ENCODE measurements at places on chromosomes 11 and 22.

- no peak for DNase-seq
Measured at GRCh38 chr11:35682230-35683173, 19.9 kb downstream of the TRIM44 start.

DNA sequence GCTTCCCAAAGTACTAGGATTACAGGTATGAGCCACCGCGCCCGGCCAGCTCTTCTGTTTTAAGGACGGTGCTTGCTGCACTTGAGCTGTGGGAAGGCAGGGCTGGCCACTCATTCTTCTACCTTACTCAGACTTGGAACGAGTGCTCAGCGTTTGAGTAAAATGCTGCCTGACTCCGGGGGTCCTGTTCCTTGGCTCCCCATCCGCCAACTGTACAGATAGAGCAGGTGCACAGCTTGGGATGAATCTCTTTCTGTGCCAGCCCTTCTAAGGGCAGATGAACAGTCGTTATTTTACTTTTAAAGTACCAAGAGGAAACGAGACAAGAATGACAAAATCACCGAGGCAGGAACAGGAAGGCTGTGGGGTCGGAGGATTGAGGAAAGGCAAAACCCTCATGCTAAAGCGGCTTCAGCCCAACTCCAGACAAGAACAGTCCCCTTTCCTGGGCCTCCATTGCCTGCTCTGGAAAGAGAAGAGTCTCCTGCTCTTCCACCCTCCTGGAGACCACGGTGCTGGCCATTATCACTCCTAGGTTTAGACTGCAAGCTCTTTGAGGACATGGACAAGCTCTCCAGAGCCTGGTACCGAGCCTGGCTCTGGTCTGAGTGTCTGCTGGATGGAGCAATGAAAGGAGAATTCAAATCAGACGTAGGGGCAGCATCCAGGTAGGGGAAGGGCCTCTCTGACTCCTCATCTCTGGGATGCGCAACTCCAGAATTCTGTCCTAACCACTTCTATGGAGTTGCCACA is 1.1 kb upstream of the SUN2 start:
- DNase-seq, result no peak

DNA sequence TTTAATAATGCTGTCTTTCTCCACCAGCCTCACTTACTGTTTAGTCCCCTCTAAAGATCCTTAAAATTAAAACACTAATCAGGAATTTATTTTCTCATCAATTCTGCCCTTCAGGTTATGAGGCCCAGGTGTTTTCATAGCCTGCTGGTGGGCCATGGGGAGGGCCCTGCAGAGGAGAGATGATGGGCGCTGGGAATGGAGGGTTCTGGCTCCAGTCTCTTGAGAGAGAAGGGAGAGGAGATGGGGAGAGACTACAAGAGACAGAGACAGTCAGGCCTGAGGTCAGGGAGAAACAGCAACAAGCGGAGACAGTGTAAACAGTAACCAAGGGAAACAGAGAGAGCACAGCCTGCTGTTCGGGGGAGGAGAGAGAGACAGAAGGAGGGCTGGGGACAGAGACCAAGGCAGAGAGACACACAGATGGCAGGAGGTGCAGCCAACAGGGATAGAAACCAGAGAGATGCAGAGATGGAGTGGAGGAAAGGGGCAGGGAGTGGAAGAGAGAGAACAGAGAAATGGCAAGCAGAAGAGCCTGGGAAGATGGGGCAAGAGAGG is 187.3 kb upstream of the SYT13 start:
- no peak for DNase-seq

DNA sequence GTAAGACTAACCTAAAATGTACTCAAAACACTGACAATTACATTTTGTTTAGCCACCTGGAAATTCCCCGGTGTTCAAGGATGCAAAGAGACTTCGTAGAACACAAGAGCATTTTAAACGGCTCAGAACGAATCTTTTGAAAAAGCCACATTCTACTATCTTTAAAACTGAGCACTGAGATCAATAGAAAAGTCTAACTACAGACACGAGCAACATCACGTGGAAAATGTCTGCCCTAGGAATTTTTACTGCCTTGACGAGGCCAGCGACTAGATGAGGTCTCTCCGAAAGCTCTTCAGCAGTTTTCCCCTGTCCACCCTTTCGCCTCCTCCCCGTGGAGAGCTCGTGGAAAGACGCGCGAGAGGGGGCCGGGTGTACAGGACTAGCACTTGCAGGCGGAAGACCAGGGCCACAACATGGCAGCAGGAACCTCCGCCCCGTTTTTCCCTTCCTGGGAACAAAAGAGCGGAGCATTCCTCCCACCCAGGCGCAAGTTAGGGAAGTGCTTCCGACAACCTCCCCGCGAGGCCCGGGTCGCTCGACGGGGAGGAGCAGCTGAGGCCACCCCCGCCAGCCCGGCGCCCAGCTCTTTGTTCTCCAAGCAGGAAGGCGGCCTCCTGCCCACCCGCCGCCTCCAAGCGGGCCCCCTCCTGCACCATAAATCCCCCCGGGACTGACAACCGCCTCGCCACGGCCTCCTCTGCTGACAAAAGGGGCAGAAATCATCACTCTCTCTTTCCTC is 1.1 kb downstream of the EIF4G2 start:
- peak; percentile 72 for DNase-seq

DNA sequence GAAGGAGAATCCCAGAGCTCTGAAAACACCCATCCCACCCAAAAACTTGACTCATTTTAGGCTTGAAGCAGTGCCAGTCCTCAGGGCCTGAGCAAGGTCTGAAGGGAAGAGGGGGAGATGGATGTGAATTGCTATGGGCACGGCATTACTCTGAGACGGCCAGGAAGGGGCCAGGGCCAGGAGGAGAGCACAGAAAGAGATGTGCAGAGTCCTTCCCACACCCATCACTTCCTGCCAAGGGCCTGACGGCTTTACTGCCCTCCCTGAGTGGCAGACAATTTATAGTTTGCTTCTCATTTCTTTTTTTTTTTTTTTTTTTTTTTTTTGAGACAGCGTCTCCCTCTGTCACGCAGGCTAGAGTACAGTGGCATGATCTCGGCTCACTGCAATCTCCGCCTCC is 22.5 kb downstream of the TAB1 start:
- DNase-seq, result no peak

DNA sequence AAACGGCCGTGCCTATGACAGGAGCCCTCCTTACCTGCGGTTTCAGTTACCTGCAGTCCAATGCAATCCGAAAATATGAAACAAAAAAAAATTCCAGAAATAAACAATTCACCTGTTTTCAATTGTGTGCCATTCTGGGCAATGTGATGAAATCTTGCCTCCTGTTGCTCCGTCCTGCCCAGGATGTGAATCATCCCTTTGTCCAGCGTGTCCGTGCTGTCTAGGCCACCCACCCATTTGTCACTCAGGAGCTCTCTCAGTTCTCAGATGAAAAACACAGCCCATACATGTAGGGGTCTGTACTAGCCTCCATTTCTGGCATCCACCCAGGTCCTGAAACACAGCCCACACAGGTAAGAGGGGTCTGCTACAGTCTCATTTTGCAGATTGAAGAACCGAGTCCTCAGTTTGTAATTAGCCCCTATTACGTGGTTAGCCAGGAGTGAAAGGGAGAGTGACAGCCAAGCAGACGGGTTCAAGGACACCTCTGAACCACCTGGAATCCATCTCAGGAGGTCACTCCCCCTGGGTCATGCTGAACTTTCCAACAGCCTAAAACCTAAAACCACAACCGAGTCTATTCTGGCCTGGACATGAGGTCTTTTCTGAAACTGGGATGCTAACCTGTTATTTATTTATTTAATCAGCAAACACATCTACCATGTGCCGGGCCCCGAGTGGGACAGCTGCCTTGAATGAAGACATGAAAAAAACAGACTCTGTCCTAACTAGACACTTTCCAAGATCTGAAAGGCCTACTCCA is 317.2 kb downstream of the SHANK2 start:
- no peak for DNase-seq

DNA sequence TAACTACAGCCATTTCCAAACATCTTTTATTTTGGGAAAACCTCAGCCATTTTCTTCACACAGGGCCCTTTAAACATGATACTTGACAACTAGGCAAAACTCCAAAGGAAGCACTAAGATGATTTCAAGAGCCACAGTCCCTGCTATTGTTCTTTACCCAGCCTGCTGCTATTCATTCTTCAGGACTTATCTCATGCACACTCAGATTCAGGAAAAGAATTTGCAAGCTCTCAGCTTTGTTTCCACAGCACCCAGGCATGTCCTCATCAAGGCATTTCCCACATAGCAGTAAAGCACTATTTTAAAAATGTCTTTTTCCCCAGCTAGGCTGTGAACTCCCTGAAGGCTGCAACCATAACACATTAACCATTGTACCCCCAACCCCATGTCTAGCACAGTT is 609.3 kb upstream of the CCDC90B start:
- no peak for DNase-seq

DNA sequence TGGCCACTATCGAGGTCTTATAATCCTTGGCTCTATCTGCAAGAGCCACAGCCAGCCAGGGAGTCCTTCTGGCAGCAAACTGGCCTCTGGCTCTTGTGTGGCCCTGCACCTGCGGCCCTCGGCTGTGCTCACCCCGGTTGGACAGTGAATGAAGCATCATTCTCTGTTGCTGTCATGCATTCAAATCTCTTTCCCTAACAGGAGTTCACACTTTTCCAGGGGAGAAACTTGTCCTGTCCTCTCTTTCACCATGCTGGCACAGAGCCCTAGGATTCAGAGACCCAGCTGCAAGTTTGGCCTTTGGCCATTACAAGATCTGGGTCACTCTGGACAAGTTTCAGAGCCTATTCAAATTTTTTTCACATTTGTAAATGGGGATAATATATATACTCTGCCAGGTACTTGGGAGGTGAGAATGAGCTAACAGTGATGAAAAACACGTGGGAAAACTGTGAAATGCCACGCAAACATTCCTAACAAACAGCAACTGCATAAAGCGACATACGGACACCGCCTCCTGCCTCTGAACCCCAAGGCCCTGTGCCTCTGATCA is 34.2 kb downstream of the TMEM184B start:
- DNase-seq, result no peak

DNA sequence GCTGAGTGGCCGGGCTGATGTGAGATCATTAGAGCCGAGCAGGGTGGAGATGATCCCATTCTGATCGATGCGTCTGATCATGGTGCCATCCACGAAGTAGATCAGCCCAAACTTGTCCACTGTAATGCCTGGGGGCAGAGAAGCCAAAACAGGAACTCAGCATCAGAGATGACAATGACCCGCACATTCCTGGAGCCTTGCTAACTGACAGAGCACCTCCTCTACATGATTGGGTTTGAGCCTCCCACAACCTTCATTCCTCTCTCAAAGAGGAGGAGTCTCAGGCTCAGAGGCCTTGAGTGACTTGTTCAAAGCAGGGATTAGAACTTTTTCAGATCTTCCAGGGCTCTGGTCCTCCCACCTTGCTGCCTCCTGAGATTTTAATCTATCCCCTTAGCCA is 133.7 kb upstream of the NARS2 start:
- DNase-seq, result no peak

DNA sequence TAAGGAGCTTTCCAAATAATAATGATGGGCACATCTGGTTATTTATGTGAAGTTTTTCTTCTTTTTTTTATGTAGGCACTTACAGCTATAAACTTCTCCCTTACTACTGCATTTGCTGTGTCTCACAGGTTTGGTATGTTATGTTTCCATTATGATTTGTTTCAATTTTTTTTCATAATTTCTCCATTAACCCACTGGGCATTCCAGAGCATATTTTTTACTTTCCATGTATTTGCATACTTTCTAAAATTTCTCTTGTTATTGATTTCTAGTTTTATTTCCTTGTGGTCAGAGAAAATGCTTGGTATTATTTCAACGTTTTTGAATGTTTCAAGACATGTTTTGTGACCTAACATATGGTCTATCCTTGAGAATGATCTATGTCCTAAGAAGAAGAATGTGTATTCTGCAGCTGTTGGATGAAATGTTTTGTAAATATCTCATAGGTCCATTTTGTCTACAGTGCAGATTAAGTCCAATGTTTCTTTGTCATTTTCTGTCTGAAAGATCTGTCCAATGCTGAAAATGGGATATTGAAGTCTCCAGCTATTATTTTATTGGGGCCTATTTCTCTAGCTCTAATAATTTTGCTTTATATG is 362.1 kb downstream of the DDX10 start:
- DNase-seq, result no peak

DNA sequence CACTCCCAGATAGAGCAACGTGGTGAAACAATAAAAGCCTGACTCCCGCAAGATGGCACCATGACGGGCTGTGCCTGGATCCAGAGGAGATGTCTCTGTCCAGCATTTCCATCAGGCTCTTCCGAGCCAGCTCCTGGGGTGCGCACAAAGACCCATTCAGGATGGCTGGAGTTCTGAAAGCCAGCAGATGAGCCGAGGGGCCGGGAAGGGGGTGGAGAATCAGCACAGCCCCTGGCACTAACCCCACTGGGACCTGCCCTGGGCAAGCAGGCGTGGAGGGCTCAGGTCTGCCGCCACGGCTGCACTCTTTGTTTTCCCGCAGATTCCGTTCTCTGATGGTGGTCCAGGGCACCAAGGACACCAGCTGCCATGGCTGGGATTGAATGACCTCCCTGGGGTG is 97.2 kb upstream of the BLID start:
- DNase-seq, result no peak

- DNase-seq, result no peak
Measured at GRCh38 chr22:42693055-42693762, 27.5 kb downstream of the A4GALT start.

- DNase-seq, result no peak
Measured at GRCh38 chr11:101867951-101868350, 46.9 kb upstream of the CEP126 start.

GRCh38 chr22:41603873-41604332 is 14.3 kb upstream of the PMM1 start:
- DNase-seq, result peak; percentile 62

DNA sequence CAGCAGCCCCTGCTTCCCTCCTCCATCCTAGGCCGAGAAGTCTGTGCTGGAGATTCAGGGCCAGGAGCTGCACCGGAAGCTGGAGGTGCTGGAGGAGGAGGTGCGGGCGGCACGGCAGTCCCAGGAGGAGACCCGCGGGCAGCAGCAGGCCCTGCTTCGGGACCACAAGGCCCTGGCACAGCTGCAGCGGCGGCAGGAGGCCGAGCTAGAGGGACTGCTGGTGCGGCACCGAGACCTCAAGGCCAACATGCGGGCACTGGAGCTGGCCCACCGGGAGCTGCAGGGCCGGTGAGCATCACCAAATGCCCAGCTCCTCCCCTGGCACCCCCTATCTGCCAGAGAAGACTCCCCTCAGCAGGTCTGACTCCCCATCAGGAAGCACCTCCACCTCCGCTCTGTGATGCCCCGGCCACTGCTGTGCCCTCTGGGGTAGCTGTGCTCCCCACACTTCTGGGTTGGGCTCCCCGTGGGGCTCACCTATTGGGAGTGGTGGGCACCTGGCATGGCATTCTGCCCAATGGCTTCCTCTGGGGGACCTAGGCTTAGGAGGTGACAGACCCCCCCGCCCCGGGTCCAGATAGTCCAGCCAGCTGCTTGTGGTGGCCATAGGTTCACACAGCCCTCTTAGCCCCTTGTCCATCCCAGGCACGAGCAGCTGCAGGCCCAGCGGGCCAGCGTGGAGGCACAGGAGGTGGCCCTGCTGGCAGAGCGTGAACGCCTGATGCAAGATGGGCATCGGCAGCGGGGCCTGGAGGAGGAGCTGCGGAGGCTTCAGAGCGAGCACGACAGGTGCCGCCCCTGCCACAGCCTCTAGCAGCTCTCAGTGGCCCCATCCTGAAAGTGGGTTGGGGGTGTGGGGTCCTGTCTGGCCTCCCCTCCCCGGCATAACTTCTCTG is 6.6 kb upstream of the RPS6KA4 start:
- DNase-seq, result no peak

- peak; percentile 81 for DNase-seq
Measured at GRCh38 chr11:66317723-66318599, 1.1 kb upstream of the CD248 start.

Measured in GM06990 (cell line).